ENCODE measurements at places on chromosomes 1 and 21. TPM values are rescaled to one million over a fixed set of nuclear protein-coding genes. Genes with fewer than 3 reads are reported as not detected.

DNA sequence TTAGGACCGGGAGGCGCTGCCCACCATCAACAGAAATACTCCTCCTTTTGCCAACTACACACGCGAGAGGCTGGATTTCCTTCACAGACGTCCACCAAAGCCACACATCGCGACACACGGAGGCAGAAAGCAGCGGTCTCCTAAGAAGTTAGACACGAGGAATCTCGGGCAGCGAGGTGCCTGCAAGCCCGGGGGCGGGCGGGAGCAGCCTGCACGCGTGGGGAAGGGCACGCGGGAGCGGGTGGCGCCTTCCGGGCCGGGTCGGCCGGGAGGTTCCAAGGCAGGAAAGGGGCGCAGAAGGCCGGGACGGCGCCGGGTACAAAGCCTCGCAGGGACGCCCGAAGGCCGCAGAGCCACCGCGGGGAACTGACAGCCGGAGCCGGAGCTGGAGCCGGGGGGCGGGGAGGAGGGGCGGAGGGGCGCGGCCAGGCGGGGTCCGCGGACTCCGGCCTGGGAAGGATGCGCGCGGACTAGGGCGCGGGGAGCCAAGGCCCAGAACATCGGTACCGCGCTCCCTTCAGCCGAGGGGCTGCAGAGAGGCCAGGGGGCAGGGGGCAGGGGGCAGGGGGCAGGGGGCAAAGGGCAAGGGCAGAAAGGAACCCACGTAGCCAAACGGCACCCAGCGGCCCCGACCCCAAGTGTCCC, 722 bp downstream of the NPHP4 start:
- peak; percentile 37 for DNase-seq

Gene LHX4
- not detected for total RNA-seq

Gene GPR157
- total RNA-seq = 7.9 TPM

DNA sequence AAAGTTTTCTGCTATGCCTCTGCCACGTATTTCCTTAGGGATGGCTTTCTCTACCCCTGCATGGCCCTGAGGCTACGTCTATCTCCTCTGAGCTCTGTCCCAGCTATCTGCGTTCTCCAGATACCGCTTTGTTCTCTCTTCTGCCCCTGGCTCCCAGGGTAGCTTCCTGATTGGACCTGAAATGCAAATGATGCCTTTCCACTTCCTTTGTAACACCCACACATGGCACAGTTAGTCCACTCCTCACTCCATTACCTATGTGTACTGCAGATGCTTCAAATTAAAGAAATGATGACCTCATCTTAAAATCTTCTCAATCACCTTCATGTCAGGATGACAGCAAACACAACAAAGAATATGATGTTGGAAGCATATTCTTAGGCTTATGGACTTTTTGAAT, 138.6 kb upstream of the POGK start:
- DNase-seq = no peak
